Posterior cingulate gyrus (tissue), 11 donors: ENCODE measurements at places on chromosomes 3 and 15.

DNA sequence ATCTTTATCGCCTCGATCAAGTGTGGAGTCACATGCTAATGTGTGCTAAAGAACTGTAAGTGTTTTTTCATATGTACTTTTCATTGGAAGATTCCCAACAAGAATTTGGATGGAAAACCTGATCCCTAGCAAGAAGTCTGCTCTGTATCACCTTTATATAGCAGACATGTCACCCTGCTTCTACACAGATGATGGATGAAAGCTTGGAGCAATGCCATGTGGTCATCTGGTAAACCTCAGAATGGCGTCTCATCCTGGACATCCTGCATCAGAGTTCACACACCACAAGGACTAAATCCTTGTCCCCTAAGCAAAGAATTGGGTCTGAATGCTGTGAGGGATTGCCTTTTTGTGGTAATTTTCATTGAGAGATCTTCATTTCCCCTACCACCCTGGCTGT, 42.1 kb upstream of the CTDSPL start:
- no peak for DNase-seq

DNA sequence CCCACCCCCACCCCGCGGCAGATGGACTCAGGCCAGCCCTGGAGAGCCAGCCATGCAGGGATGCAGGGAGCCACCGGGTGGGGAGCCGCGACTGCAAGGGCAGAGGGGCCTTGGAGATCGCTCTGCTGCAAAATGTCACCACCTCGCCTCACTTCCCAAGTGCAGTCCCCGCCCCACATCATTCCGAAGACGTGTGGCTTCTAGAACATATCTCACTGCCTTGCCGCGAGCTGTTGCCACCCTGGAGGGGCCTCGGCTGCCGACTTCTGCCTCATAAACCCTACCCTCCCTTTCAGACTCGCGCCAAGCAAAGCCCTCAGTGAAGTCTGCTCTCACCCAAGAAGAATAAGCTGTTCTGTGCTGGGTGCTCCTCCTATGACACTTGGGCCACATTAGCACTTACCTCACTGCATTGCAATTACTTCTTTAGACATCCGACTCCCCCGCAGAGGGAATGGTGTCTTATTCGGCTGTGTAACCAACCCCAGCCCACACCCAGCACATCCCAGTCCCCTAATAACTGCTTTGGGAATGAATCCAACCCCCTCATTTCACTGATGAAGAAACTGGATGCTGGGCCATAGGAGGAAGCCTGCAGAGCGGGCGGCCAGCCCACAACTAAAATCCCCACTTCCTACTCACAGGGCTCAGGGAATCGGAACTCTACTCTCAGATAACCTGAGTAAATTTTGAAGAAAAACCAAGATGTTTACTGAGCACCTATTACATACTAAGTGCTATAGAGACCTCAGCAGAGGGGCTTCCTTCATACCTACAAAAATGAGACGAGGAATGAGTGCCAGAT, 8.6 kb downstream of the TLE3 start:
- no peak for DNase-seq

DNA sequence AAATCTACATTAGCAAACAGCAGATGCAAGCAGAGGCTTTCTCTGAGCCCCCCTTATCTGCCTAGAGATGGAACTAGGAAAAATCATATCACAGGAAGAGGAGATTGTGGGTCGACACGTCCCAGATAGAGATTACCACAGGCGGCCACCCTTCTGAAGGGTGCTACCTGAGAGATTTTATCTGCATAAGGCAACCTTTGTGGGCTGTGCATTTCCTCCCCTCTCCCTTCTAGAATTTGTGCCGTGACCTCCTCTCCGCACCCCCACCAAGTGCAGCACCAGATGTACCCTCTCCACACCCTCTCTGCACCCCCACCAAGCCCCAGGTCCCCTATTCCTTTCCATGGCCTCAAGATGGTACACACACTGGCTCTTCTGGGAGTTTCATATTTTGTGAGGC, 27.4 kb downstream of the METTL6 start:
- no peak for DNase-seq

GRCh38 chr15:26595611-26596010, 177.3 kb downstream of the GABRB3 start:
- no peak for DNase-seq

DNA sequence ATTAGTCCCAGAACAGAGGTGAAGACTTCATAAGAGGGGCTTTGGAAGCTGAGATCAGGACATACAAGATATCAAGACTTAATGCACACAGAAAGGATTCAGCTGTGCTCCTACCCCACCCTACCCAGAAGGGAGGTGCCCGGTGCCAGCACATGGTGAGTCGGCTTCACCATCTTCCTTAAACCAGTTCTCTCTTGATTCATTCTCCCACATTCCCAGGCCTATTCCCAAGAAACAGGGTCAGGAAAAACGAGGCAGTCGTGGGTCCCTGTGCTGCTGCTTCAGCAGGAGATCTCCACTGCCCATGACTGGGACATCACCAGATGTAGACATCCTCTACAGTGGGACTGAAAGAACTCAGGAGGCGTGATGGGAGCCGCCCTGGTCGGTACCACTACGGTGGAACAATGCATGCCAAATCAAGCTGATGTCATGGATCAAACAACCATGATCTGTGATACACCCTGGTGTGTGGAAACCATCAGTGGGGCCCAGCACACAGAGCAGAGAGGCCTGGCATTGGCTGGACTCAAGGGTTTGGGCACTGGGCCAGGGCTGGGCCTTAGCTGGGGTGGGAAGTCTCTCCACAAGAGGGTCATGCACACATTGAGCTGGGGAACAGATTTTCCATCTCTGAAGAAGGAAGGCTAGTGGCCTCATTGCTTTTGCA, 41.9 kb downstream of the CCDC12 start:
- peak; percentile 24 for DNase-seq

GRCh38 chr3:176920766-176921160, 276.5 kb downstream of the TBL1XR1 start:
- no peak for DNase-seq

DNA sequence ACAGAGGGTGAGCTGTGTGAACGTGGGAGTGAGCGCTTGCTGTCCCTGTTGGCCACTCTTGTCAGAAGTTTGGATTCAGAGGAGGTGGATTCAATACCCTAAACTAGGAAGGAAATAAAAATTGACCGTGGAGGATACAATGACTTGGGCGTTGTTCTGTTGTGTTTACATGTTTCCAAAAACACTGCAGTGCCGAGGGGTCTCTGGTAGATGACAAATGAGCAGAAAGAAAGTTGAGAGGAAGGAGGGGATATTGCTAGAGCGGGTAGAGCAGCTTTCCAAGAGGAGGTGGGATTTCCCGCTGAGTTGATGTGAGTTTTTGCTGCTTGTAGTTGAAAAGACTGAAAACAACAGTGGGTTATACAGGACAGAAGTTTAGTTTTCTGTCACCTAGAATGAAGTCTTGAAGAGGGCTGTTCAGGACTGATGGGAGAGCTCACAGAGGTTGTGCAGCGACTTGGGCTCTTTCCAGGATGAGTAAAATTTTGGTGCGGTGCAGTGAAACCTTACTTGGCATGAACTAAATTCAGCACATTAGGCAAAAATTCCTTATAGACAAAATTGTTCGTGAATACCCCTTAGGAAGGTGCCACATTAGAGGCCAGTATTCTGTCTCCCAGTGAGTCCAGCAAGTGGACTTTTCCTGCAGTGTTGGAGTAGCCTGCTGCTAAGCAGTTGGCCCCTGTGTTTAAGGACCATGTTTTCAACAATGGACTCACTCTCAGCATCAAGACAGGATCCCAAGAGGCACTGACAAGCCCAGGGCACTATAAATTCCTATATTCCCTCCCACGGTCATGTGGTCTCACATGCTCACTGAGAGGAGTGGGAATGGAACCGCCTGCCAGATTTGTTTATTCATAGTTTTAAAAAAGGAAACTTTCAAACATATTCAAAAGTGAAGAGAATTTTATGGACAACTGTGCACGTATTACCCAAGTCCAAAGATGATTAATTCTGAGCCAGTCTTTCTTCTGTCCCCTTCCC, 435.0 kb upstream of the C2CD4B start:
- DNase-seq, result no peak

GRCh38 chr3:127690823-127691452, 18.2 kb downstream of the ABTB1 start:
- no peak for DNase-seq

GRCh38 chr15:89469426-89470096, 26.8 kb downstream of the RHCG start:
- no peak for DNase-seq

DNA sequence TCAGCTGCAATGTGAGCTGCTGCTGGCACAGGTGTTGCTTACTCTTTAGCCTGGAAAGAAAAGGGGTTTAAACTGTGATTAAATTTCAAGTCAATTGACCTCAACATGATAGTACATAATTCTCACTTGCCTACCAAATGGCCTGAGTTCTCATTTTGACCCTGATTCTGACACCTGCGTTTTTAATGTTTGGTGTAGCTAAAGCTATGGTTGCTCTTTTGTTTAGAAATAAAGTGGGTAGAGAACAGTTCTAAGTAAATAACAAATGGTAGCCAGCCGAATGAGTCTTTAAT, 100.8 kb upstream of the SOX2 start:
- DNase-seq, result no peak

DNA sequence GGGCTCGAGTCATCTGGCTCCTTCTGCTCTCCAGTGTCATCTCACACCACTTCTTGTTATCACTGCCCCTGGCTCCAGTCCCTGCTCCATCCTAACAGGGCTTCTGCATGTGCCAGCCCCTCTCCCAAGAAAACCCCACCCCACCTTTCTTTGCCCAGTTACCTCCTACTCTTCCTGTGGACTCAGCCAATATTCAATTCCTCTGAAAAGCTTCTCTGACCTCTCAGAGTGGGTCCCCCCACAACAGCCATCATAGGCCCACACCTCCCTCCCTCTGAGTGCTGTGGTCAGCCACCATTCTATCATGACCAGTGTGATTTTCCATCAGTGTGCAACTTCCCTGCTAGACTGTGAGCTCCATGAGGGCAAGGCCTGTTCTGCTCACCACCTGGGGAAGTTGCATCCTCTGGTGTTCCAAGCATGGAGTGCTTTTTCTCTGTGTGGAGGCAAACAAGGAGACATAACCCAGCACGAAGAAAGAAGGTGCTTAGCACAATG, 71.6 kb downstream of the ADCY5 start:
- no peak for DNase-seq

GRCh38 chr15:50182219-50183013, 420 bp downstream of the SLC27A2 start:
- DNase-seq, result no peak

DNA sequence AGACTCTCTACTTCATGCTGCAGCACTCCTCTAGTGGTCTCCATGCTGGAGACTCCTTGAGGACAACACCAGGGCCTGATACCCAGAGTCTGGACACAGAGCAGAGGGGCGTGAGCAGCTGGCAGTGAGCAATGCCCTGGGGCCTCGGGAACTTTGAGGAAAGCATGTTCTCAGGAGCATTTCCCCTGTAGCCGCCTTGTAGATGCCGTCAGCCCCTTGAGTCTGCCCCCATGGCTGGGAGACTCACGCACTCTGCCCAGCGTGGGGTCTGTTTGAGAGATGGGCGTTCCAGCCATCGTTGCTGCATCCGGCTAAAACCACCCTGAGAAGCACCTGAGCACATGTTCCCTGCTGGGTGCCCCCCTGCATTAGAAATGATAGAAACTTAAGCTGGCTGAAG, 56.8 kb downstream of the PLXNA1 start:
- no peak for DNase-seq

- DNase-seq, result no peak
These were observed 1136.7 kb downstream of the TUSC7 start for GRCh38 chr3:117846238-117846637.

DNA sequence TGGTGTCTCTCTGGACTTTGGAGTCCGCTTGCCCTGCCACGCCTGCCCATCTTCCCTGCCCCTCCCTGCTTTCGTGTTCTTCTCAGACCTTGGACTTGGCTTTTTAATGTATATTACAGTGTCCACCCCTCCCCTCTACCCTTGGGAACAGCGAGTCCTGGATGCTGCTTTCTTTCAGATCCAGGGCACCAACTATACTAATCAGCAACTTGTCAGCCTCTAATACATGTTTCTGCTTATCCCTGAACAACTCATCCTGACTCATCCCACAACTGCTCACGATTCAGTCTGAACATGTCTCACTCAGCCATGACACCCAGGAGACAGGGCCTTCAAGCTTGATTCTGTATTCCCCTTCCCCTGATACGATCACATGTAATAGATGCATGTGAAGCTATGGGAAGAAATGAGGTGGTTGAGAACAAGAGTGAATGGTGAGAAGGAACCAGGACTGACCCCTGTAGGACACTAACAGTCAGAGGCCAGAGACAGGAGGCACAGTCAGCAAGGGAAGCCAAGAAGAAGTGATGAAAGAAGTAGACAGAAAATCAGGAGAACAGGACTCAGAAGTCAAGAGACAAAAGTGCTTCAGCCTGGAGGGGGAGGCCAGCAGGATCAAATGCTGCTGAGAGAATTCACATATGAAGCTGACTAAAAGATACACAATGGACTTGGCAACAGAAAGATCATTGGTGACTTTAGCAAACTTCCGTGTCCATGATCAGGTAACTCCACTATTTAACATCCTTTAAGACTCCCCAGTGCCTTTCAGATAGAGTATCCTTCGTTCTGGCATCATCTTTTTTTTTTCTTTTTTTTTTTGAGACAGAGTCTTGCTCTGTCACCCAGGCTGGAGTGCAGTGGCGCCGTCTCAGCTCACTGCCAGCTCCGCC, 35.4 kb downstream of the BCL2L10 start:
- DNase-seq, result no peak

DNA sequence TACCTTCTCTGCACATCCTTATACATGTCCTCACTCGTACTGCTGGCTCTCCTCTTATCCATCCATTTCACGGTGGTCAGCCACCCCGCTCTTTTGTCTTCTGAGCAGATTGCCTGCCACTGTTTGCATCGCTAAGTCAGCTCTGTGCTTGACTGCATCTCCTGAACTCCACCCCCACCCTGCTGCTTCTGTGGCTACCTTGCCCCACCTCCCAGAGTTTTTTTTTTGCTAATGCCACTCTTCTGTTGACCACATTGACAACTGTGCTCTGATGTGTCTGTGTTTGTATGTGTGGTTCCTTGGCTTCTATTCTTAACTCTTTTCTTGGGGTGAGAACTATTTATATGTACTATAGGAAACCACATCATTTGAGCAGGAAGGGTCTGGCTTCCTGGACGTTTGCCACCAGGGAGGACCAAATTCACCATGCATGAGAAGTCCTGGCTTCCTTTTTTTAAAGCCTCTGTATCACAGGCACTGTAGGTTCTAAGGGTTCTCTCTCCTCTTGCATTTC, 12.8 kb upstream of the MTMR10 start:
- no peak for DNase-seq
